Hepatocyte (in vitro differentiated cells): ENCODE measurements at places on chromosomes 1 and 21. TPM values are rescaled to one million over a fixed set of nuclear protein-coding genes. Genes with fewer than 3 reads are reported as not detected.

Gene RAB3B
- 23.1 and 24.7 TPM in 2 replicates for total RNA-seq

Gene CSF1
- total RNA-seq = 9.1 and 9.4 TPM in 2 replicates

Gene CLEC20A
- total RNA-seq = not detected in 2 replicates

Gene SLC39A1
- total RNA-seq = 141 and 158 TPM in 2 replicates

Gene ZYG11A
- total RNA-seq = 1.1 and 1.8 TPM in 2 replicates

Gene TBX15
- total RNA-seq = 3.8 and 5.1 TPM in 2 replicates

Gene SPRR1A
- total RNA-seq = not detected in 2 replicates

Gene SLAMF9
- not detected in 2 replicates for total RNA-seq

Gene HHIPL2
- total RNA-seq = 0.20 and 0.23 TPM in 2 replicates

Gene MIXL1
- 0.07 TPM in 1 of 2 replicates, not detected in the other for total RNA-seq

DNA sequence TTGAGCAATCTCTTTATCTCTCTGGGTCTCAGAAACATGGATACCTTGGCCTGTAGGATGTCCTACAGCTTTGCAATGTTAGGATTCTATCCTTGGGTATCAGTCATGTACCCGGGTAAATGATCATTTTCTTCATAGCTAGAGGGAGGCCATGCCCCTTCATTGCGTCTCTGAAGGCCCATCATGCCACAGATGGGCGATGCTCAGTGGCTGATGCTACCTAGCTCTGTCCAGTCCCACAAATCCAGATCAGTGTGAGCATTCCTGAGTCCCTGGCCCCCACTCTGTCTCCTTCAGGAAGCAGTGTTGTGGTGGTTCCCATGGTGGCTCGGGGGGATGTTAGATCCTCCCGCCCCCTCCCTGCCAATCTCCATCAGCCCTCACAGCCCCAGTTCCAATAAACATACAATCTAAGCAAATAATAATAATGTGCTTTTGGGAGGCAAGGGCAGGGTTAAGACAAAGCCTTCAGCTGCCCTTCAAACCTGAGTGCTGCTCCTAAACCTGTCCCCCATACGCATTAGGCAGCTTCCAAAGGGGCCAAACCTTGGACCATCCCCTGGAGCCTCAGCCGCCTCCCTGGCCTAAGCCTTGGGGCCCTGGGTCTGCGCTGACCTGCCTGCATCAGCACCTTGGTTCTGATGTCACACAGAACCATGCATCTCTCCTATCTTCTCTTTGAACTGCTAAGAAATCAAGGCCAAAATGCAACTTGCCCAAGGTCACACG, 681 bp upstream of the GPR61 start:
- DNase-seq = no peak

DNA sequence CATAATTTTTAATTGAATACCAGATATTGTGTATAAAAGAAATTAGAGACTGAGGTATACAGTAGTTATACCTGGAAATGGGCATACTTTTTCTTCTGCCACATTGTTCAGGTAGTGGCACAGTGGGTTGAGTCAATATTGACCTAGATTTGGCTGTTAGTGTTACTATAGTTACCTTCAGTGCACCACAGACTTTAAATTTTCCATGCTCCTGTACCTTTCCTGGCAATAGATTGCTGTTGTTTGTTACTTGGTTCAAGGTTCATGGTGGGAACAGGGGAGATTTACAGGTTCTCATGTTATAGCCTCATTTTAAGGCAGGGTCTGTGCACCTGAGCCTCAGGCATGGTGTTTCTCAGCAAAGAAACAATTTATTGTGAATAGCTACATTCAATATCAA, 218.7 kb downstream of the LBR start:
- no peak for DNase-seq

GRCh38 chr1:90729504-90730242, 12.6 kb upstream of the BARHL2 start:
- peak; percentile 47 for DNase-seq

GRCh38 chr1:1361982-1362423, 3.6 kb upstream of the MXRA8 start:
- DNase-seq = peak; percentile 78

- DNase-seq = no peak
Observed at GRCh38 chr1:23103001-23103889, 65.4 kb downstream of the LUZP1 start.

GRCh38 chr1:156823210-156823790, 6.7 kb upstream of the SH2D2A start:
- DNase-seq = no peak

DNA sequence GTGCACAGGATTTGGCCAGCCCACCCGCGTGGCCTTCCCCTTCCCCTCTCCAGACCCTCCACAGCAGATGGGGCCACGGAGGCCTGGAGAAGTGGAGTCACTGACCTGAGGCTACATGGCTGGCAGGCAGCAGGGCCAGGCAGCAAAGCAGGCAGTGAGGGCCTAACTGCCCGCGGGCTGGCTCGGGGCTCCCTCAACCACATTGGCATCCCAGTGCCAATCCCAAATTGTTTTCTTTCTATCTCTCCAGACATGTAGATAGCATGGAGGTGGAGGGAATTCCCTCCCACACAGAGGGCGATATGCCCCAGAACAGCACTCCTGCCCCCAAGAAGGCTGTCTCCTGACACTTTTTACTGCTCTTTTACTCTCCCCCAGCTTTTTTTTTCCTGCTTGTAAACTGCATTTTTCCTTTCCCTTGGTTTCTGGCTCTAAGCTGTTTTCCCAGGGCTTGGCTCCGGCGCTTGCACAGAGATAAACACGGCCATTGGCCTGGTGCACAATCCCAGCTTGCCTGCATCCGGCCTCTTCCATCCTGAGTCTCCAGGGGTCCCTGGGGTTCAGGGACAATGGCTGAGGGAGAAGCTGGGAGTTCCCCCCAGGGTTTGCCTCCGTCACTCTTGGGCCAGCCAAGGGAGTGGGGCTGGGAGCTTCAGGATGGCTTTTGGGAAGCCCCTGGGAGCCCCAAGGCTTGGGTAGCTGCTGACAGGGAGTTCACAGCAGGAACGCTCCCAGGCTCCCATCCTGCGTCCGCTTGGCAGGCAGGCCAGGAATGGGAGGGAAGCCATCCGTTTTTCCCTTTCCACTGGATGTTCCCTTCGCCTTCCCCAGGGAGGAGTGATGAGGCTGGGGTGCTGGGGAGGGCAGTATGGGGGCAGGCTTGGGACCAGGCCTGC, 7.0 kb downstream of the EPHX1 start:
- peak; percentile 51 for DNase-seq

DNA sequence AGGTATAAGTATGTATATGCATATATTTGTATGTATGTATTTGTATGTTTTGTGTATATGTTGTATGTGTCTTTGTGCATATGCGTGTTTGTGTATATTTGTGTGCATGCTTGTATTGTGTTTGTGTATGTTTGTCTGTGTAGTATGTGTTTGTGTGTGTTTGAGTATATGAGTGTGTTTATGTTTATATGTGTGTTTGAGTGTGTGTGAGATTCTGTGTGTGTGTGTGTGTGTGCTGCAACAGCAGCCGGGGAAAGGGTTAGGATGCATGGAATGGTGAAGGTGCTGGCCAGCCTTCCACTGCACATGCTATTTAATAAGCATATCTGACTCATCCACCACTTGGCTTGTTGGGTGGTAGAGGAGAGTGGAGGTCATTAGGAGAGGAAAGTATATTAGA, 46.6 kb upstream of the RAB4A start:
- DNase-seq = peak; percentile 43

- peak; percentile 55 for DNase-seq
Observed at GRCh38 chr21:42493109-42494060, 2.6 kb downstream of the RSPH1 start.

DNA sequence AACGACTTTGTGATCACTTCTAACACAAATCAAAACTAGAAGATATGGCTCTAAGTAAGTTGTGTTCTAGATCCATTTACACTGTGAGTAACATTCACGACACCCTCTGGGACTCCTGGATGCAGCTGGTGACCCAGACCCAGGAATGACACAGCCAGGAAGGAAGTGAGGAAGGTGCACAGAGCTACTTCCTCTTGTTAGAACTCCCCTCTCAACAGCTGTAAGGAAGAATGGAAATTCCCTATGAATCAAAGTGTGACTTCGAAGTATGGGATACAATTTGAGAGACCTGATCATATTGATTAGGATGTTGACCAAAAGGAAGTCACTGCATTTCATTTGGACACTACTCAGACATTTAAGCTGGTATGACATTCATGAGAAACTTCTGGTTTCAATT, 185.3 kb downstream of the NRIP1 start:
- DNase-seq = no peak

GRCh38 chr1:5478961-5479360, 513.3 kb downstream of the NPHP4 start:
- DNase-seq = no peak

- DNase-seq = no peak
Observed at GRCh38 chr1:188065917-188066316, 1237.2 kb downstream of the PLA2G4A start.

DNA sequence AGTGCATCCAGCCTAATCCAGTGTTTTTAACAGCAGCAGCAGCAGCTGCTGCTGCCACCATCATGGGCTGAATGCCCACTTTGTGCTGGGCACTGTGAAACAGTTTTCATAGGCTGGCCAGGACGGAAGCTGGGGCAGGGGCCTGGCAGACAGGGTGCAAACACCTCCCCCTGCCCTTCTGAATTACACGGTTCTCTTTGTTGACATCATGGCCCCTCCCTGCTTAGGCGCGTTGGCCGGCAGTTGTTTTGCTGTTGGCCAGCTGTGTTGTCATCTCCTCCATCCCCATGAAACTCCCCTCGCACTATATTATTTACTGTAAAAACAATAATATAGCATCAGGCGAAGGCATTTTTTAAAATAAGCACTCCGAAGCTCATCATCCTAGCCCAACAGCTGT, 33.1 kb downstream of the PTPRU start:
- DNase-seq = no peak

DNA sequence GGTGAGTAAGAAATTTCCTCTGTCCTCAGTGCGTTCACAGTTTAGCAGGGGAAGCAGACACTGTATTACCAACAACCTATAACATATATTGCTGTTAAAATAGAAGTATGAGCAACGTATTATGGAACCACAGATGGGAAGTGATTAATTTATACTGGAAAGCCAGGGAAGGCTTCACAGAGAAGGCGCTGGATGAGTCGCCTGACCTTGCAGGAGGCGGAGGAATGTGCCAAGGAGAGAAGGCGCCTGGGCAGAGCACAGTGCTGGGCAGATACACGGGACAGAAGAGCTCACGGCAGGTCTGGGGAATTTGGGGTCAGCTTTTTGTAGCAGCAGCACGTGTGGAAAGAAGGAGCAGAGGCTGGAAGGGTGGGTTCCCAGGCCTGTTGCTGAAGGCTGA, 116.3 kb downstream of the DHRS3 start:
- no peak for DNase-seq

DNA sequence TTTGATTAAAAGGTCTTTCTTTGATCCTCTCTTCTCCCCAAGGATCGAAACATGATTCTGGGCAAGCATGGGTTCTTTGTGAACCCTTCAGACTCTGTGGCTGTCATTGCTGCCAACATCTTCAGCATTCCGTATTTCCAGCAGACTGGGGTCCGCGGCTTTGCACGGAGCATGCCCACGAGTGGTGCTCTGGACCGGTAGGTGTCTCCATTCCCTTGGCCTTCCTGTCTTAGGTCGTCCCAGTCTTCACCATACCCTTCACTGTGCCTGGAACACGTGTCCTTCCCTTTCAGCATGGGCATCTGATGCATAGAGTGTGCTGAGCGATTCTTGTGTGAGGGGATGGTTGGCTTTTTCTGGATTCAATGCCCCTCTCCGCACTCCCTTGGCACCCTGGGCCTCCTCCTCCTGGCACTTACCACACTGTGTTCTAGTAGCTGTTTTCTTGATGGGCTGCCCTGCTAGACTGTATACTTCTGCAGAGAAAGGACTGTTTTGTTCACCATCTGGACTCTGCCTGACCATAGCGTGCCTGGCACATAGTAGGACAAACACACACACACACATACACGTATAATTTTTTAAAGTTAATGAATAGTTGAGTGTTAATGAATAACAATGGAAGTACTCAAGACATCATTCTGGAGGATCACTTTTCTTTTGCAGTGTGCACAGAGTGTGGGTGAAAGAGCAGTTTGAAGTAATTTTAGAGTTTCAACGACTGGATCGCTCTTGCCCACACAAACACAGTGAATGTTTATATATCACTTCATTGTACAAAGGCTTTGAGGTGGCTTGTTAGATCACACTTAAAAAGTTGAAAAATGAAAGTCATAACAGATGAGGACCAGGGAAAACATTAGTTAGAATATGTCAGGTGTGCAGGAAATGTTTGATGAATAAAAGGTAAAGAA, 43.2 kb downstream of the PGM1 start:
- no peak for DNase-seq
